ENCODE measurements at places on chromosomes 5 and 9.

DNA sequence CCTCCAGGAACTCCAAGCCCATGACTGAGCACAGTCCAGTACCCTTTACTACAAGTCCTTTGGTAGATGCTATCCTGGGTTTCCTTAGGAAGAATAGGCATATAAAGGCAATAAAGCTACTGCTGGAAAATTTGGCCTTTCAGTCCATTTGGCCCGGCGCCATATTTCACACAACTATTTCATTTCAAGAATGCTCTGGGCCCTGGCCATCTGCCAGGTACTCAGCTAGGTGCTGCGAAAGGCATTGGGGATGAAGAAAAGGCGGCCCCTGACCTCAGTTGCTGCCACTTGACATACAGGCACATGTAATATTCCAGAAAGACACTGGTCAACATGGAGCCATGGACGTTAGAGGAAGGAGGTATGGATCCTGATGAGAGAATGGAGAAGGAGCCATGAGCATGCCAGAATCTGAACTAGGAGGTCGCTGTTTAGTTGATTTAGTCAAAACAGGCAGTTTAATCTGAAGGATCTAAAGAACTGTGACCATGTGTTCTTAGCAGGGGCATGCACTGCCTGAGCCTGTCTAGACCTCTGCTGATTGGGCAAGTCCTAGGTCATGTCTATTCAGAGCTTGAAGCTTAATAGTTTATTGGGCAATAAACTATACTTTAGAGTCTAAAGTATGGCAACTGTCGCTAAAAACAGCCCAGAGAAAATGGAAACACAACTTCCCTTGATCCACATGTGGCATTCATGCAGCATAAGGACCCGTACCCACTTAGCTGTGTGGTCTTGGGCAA is 149.3 kb downstream of the MELK start:
- no peak for DNase-seq

DNA sequence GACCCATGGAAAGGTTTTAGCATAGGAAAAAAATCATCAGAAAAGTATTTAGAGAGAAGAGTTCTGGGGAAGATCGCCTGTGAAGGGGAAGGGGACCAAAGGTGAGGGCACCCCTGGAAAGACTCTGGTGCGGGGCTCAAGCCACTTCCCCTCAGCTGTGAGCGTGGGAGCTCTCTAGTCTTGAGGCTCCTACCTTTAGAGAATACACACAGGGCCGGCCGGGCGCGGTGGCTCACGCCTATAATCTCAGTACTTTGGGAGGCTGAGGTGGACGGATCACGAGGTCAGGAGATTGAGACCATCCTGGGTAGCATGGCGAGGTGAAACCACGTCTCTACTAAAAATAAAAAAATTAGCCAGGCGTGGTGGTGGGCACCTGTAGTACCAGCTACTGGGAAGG is 6.9 kb downstream of the TRIM41 start:
- DNase-seq: no peak

DNA sequence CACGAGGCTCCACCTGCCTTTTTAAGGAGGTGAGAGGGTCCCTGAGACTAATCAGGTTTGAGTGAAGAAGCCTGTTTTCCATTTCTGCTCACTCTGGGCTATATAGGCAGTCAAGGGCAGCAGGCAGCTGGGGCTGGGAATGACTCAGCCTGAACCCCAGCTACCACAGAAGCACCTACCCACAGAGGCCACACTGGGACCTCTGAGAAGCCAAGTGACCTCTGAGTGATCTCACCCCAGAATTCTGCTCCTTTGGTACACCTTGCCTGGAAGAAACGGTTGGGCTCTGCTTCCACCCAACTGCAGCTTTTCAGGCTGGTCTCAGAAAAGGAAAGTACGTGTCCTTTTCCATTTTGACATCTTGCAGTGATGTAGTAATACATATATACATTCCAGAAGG is 6.8 kb downstream of the FAM219A start:
- DNase-seq: peak; percentile 77

DNA sequence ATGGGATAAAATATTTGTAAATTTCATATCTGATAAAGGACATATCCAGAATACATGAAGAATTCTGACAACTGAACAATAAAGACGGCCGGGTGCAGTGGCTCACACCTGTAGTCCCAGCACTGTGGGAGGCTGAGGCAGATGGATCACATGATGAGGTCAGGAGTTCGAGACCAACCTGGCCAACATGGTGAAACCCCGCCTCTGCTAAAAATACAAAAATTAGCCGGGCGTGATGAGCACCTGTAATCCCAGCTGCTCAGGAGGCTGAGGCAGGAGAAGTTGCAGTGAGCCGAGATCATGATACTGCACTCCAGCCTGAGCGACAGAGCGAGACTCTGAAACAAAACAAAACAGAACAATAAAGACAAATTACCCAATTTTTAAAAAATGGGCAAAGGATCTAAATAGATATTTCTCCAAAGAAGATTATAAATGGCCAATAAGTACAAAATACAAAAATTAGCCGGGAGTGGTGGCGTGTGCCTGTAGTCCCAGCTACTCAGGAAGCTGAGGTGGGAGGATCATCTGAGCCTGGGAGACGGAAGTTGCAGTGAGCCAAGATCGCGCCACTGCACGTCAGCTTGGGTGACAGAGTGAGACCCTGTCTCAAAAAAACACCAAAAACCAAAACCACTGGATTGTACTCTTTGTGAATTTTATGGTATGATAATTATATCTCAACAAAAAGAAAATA is 9.6 kb upstream of the NSD1 start:
- no peak for DNase-seq
